Muscle of leg (tissue), 16 donors: ENCODE measurements at places on chromosomes 2 and 18.

- DNase-seq = peak; percentile 27
Observed at GRCh38 chr2:88081924-88082608, 14.4 kb downstream of the SMYD1 start.

DNA sequence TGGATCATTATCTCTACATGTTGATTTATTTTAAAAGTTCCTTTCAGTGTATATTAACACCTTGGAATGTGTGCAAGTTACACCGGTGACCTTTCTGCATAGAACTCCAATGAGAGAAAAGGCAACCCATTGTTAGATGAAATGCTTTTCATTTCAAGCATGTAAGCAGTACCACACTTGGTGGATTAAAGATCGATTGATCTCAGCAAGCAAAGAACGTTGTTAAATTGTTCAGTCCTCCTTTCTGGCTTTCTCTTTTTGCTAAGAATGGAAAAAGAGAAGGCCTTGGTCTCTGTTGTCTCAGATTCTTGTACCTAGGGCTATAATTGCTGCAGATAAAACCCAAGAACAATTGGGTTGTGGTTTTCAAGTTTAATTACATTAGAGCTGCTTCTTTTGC lies 843.0 kb downstream of the DPP10 start:
- no peak for DNase-seq

DNA sequence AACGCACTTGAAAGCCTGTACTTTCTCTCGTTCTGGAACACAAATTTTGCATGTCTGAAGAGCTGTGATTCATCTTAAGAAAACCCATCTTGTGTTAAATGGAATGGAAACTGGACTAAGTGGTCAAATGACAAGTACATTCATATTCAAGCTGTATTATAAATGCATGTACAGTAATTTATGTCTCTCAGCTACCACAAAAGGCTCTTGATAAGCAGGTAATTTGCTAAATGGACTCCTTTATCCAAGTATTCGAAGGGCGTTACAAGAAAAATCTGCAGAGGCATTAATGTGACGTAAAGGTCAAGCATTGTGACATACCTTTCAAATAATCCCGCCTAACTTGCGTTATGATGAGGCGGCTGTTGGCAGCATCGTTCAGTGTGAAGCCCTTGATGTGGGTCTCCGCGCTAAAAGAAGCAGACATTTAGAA lies 66.6 kb downstream of the ABCG8 start:
- DNase-seq = no peak

DNA sequence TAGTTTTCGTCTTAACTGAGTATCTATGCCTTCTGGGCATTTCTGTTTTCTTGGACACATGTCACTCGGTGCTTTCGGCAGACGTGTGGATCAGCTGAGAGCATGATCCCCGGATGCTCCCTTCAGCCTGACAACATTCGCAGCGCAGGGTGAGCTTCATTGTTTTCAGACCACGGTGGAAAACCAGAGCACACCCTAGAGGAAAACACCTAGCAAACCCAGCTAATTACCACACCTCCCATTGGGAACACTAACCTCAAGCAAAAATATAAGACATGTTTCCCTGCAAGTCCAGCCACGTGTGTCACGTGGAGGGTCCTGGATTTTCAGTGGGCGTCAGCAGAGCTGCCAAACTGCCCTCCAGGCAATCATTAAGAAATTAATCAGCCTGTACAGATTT lies 31.0 kb downstream of the ANKRD29 start:
- DNase-seq = no peak

- no peak for DNase-seq
Observed at GRCh38 chr2:144570566-144570965, 50.6 kb upstream of the ZEB2 start.

- no peak for DNase-seq
Observed at GRCh38 chr2:111669928-111670695, 213.9 kb downstream of the ANAPC1 start.

DNA sequence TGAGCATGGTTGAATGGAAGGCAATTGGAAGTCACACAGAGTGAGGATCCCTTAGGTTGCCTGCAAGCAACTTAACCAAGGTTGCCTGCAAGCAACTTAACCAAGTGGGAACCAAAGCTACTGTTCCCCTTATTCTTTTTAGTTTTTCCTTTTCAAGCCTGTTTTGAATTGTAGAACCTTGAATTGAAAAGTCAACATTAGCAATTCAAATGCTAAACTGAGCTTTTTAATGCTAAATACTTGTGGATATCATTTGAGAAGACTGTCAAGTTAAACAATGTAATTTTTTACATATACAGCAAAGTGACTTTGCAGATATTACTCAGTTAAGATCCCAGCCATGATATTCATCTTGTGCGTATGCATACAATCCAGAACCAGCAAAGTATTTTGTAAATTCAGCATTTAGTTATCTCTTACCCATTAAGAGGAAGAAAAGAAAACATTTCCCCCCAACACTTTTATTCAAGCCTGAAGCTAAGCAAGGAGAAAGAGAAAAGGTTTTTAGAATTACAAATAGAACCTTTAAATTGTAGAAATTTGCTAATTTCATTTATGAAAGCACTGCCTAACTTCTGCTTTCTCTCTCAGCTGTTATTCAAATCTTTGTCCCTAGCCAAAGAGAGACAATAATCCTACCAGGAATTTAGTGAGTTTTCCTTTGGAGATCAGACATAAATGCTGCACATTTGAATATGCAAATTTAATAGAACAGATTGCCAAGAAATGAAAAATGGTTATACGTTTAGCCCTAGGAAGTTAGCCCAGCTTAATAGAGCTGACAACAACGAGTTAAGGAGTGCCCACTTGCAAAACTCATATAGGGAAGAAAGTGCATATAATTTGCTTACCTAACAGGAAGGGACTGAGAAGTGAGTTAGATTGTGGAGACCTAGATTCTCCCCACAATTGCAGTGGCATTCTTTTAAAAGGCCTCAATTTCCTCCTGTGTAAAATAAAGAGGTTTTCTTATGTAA lies 643.2 kb upstream of the PIK3C3 start:
- peak; percentile 3 for DNase-seq

GRCh38 chr2:71891155-71891554 lies 256.5 kb downstream of the CYP26B1 start:
- DNase-seq = no peak
